Breast epithelium (tissue), 4 donors: ENCODE measurements at places on chromosomes 3 and 15. TPM values are rescaled to one million over a fixed set of nuclear protein-coding genes. Genes with fewer than 3 reads are reported as not detected.

GRCh38 chr3:104291437-104291851, 1075.3 kb upstream of the ALCAM start:
- H3K27ac ChIP-seq, result no peak overlapping the region
- H3K4me3 ChIP-seq, result peak overlapping the region; percentile 47
- DNase-seq, result no peak
- H3K4me1 ChIP-seq, result no peaks in the 10 kb centered on the region

- H3K27ac ChIP-seq, result no peak overlapping the region
- H3K4me1 ChIP-seq, result no peaks in the 10 kb centered on the region
- H3K36me3 ChIP-seq, result no peaks in the 10 kb centered on the region
- no peak for DNase-seq
- no peaks in the 10 kb centered on the region for H3K27me3 ChIP-seq
- no peak overlapping the region for H3K4me3 ChIP-seq
Observed at GRCh38 chr3:100753846-100754245, 44.6 kb downstream of the TFG start.

GRCh38 chr15:70672081-70672480, 91.3 kb downstream of the UACA start:
- H3K36me3 ChIP-seq, result no peaks in the 10 kb centered on the region
- no peak overlapping the region for H3K27ac ChIP-seq
- H3K27me3 ChIP-seq, result no peaks in the 10 kb centered on the region
- no peak for DNase-seq

DNA sequence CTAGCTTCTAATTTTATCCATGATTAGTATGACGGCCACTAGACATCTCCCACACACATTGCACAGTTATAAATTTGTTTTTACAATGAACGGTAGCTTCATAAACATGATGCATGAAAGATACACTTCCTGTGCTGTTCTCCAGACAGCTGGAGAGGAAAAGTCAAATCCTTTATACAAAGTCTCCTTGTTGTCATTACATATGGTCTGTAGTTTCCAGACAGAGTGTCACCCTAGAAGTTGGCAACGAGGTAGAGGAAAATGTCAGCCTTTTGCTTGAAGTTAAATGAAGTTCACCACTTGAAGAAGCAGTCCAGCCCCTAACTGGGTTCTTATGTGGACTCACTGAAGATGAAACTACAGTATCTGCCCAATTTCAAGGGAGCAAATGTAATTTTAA, 253.0 kb upstream of the P2RY1 start:
- no peak overlapping the region for H3K27ac ChIP-seq
- no peaks in the 10 kb centered on the region for H3K4me1 ChIP-seq
- H3K36me3 ChIP-seq, result no peaks in the 10 kb centered on the region
- DNase-seq, result no peak
- H3K27me3 ChIP-seq, result no peaks in the 10 kb centered on the region

GRCh38 chr15:66851311-66852063, 149.5 kb downstream of the SMAD6 start:
- DNase-seq, result peak; percentile 70
- H3K36me3 ChIP-seq, result no peaks in the 10 kb centered on the region
- no peaks in the 10 kb centered on the region for H3K27me3 ChIP-seq
- peak overlapping the region; percentile 44 for H3K27ac ChIP-seq

- no peak overlapping the region for H3K27ac ChIP-seq
- H3K4me1 ChIP-seq, result no peaks in the 10 kb centered on the region
- H3K36me3 ChIP-seq, result no peaks in the 10 kb centered on the region
- no peaks in the 10 kb centered on the region for H3K27me3 ChIP-seq
- H3K4me3 ChIP-seq, result no peak overlapping the region
Observed at GRCh38 chr15:98440917-98441316, 207.4 kb upstream of the IGF1R start.

GRCh38 chr15:87416591-87417257, 839.8 kb downstream of the NTRK3 start:
- H3K27me3 ChIP-seq, result no peaks in the 10 kb centered on the region
- no peak overlapping the region for H3K4me3 ChIP-seq
- H3K27ac ChIP-seq, result no peak overlapping the region
- no peak for DNase-seq

DNA sequence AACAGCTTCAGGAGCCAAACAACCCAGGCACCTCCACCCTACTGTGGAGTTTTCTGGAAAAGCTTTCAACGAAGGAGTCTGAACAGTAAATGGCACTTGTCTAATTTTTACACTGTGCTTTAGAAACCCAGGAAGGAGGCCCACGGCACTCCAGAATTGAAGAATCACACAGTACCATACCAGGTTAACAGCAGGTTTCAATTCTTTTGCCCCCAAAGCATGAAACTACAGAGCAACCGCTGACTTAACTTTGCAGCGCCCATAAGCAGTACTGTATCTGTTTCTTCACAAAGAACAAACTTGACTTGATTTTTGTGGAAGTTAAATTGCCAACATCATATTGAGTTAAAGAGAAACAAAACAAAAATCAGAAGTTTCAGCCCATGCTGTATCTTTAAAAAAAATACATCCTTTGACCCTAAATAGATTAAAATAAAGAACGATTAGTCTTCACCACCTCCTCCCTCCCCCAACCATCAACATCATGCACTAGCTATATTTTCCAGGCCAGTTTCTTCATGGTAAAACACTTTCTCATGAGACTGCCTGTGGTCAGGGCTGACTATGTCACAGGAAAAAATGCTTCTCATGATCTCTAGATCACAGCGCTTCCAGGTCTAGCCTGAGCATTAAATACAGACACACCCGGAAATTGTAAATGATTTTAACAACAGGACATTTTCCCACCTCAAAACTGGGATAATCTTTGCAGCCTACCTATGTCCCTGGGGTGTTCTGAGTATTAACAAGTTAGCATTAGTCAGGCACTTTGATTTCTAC, 456.3 kb downstream of the FOXP1 start:
- H3K27me3 ChIP-seq, result no peaks in the 10 kb centered on the region
- H3K36me3 ChIP-seq, result no peaks in the 10 kb centered on the region
- DNase-seq, result no peak
- peak overlapping the region; percentile 51 for H3K4me3 ChIP-seq
- no peaks in the 10 kb centered on the region for H3K4me1 ChIP-seq

DNA sequence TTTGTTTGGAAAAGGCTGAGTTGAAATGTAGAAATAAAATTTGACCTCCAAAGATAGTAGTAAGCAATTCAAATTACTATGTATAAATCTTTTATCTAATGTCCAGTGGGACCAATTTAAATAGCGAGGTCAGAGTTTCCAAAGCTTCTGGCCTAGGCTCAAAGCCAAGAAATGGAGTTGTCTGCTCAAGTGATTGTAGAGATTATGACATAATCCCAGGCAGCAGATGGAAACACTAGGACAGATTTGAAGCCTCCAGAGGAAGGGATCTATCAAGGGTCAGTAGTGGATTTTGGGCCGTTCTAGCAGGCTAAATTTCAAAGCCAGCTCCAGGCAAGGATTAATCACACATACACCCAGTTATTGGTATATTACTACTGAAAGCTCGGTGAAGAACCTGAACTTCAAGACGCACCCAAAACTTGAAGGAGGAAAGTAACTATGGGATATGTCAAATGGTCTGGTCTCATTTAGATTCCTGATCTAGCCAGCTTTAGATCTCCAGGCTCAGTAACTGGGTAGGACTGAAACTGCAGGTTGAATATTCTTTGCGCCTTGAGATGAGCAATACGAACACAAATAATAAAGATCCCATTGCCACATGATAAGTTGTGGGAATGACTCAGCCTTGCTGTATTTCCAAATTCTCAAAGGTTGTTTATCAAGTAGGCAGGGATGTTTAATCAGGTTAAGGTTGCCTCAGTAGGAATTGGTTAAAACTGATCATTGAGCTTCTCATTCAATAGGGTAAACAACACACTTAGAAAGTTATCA, 30.9 kb upstream of the ARRDC4 start:
- H3K4me3 ChIP-seq, result no peak overlapping the region
- no peaks in the 10 kb centered on the region for H3K4me1 ChIP-seq
- DNase-seq, result no peak
- no peaks in the 10 kb centered on the region for H3K27me3 ChIP-seq

DNA sequence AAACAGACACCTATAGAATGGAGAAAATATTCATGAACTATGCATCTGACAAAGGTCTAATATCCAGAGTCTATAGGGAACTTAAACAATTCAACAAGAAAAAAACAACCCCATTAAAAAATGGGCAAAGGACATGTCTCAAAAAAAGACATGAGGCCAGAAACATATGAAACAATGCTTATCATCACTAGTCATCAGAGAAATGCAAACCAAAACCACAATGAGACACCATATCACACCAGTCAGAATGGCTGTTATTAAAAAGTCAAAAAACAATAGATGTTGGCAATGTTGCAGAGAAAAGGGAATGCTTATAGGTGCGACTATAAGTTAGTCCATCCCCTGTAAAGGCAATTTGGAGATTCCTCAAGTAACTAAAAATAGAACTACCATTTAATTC, 11.4 kb upstream of the HDGFL3 start:
- no peak overlapping the region for H3K27ac ChIP-seq
- no peaks in the 10 kb centered on the region for H3K36me3 ChIP-seq
- DNase-seq, result no peak

LIPC gene
- 0.15 TPM for total RNA-seq

AADACL2 gene
- total RNA-seq, result 0.73 TPM

GOLGA6B gene
- total RNA-seq, result not detected

UPK1B gene
- total RNA-seq, result not detected

SPATA12 gene
- total RNA-seq, result not detected
